ENCODE measurements at places on chromosomes 6 and 20. TPM values are rescaled to one million over a fixed set of nuclear protein-coding genes. Genes with fewer than 3 reads are reported as not detected.

DNA sequence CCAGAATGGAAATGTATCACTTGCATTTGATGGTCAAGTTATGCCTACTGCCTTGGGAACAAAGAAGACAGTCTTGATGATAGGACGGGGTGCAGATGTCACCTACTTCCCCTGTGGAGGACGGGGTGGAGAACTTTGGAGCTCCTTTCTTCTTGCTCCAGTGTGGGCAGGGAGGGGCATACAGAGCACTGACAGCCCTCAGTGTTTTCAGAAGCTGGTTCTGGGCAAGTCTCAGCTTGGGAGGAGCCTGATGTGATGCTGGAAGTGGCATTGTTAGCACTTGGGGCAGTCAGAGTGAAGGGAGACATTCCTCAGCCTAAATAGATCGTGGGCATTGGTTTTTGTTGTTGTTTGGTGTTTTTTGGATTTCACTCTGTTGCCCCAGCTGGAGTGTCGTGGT, 59.7 kb downstream of the SYNJ2 start:
- no peak for DNase-seq

- no peak for DNase-seq
Observed at GRCh38 chr6:27294409-27294808, 17.7 kb downstream of the POM121L2 start.

DNA sequence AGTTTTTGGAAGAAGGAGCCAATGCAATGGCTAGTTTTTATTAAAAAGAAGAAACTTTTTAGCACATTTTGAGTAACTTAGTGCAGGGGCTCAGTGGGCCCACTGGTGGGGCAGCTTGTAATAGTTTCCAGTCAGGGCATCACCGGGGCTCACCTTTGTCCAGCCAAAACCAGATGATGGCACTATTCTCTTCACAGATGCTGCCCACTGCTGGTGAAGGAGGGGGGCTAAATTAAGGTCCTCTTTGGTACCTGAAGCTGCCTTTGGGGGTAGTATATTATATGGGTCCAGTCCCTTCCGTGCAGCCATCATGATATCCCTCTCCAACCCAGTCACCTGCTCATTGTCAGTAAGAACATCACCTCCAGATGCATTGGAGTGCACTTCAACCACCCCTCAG, 182.9 kb downstream of the PDE7B start:
- DNase-seq, result no peak

DNA sequence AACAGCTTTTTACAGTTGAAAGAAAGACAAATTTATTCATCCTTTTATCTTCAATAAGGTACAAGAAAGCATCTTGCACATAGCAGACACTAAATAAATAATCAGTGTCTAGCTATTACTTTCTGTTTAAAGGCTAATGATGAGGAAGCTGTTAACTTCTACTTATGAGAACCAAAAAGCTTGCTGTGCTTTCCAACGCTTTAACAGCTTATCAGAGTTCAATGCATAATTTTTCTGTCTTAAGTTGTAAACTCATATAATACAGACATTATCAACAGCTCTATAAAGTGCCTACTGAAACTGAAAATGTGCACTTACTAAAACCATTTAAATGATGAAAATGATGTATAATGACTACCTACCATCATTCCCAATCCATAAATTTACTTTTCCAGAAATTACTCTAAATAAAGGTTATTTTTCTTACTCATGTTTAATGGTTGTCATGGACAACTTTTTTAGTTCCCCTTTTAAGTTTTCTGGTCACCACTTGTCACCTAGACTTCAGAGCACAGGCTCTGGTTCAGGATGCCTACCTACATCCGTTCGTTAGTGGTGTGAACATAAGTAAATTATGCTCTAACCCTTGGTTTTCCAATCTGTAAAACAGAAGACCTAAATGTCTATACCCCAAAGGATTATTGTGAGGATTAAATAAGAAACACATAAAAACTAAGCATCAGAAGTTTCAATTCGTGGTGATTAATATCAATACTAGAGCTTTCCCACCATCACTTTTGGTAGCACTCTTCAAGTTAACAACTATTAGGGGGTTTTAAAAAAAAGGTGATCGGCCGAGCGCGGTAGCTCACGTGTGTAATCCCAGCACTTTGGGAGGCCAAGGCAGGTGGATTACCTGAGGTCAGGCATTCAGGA, 8.0 kb downstream of the PNISR start:
- DNase-seq, result no peak

GRCh38 chr20:22207280-22207679, 377.1 kb downstream of the FOXA2 start:
- no peak for DNase-seq

- no peak for DNase-seq
Observed at GRCh38 chr20:5349448-5349847, 32.7 kb upstream of the PROKR2 start.

- no peak for DNase-seq
Observed at GRCh38 chr6:37657112-37657886, 40.4 kb downstream of the MDGA1 start.

- DNase-seq, result no peak
Observed at GRCh38 chr6:148578489-148578814, 168.4 kb upstream of the UST start.

GRCh38 chr6:10759312-10759839, 11.8 kb downstream of the TMEM14B start:
- no peak for DNase-seq

GRCh38 chr6:33073431-33073871, at the start of gene HLA-DPA1:
Gene HLA-DPA1 (minus strand): TSS chr6:33073649.
- peak; percentile 81 for DNase-seq

- DNase-seq, result no peak
Observed at GRCh38 chr20:32522776-32523612, 62.1 kb downstream of the NOL4L start.

GRCh38 chr20:25084626-25085187, 2.8 kb upstream of the VSX1 start:
- DNase-seq, result no peak

DNA sequence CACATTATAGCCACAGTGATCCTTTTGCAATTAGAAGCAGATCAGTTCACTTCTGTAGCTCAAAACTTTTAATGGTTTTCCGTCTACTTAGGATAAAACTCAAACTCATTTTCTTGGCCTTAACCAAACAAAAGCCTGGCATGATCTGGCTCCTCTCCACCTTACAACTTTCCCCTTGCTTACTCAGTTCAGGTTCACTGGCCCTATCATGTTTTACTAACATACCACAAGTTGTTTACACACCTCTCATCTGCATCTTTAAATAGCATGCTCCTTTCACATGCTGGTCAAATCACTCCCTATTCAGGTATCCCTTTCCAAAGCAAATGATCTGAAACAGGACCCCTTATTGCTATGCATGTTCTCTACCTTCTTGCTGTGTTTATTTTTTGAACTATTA, 191.4 kb upstream of the FAM83B start:
- DNase-seq, result no peak

DNA sequence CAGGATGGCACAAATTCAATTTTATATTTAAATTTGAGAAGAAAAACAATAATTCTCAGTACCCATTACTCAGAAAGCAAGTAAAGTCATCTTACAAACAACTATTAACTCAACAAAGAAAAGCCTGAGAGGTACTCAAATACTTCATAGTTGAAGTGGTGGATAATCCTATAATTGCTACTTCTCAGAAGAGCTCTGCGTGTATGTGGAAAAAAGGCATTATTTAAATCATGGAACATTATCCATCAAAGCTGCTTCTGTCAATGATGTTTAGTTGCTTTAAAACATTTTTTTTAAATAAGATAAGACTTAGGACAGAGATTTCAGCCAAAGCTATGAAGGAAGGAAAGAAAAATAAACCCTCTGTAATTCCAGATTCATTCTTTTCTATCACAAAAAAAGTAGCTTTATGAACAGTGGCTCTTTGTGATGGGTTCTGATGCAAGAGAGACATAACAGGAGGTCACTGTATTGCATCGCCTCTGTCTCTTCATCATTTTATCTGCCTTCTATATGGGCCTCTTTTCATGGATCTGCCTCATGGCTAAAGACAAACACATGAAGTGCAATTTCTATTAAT, 367.9 kb upstream of the SLC35B3 start:
- DNase-seq, result no peak

GRCh38 chr20:59730722-59731121, 126.4 kb downstream of the PHACTR3 start:
- no peak for DNase-seq

- DNase-seq, result no peak
Observed at GRCh38 chr6:95742767-95743289, 165.5 kb downstream of the MANEA start.

GRCh38 chr6:160426136-160426535, 78.0 kb downstream of the SLC22A3 start:
- DNase-seq, result no peak

- no peak for DNase-seq
Observed at GRCh38 chr6:163263196-163263595, 151.3 kb upstream of the QKI start.

- no peak for DNase-seq
Observed at GRCh38 chr20:61026173-61026572, 225.9 kb upstream of the CDH4 start.

GRCh38 chr20:6671829-6672228, 95.7 kb upstream of the BMP2 start:
- no peak for DNase-seq

GRCh38 chr20:7171911-7172310, 404.4 kb downstream of the BMP2 start:
- no peak for DNase-seq

- DNase-seq, result no peak
Observed at GRCh38 chr6:85127168-85127498, 322.8 kb upstream of the NT5E start.

- DNase-seq, result no peak
Observed at GRCh38 chr6:90290811-90291420, 5.7 kb downstream of the BACH2 start.

- peak; percentile 52 for DNase-seq
Observed at GRCh38 chr6:127737009-127737486, 160.1 kb downstream of the C6orf58 start.

DNA sequence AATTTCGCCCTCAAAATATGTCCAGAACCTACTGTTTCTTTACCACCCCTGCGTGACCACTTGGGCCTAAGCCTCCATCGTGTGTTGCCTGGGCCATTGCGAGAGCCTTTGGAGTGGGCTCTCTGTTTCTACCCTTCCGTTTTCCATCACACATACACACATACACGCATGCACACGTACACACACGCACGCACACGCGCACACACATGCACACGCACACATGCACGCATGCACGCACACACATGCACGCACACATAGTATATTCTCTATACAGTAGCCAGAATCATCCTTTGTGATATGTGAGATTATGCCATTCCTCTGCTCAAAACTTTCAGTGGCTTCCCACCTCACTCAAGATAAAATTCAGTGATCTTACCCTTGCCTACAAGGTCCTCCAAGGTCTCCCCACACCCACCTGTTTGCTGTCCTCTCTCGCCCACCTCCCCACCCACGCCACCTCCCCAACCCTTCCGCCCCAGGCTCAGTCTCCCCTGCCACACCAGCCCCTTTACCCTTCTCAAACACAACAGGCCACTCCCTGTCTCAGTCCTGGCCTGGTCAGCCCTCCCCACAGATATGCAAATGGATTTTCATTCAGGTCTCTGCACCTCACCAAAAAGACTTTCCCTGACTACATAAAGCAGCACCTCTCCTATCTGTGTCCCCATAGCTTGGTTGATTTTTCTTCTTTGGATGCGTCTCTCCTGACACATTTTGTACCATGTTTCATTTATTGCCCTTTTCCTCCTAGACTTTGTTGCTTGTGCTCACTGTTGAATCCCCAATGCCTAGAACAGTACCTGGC, 559.6 kb downstream of the CD83 start:
- DNase-seq, result no peak

GRCh38 chr6:130829333-130829910, 2.2 kb downstream of the SMLR1 start:
- no peak for DNase-seq

DNA sequence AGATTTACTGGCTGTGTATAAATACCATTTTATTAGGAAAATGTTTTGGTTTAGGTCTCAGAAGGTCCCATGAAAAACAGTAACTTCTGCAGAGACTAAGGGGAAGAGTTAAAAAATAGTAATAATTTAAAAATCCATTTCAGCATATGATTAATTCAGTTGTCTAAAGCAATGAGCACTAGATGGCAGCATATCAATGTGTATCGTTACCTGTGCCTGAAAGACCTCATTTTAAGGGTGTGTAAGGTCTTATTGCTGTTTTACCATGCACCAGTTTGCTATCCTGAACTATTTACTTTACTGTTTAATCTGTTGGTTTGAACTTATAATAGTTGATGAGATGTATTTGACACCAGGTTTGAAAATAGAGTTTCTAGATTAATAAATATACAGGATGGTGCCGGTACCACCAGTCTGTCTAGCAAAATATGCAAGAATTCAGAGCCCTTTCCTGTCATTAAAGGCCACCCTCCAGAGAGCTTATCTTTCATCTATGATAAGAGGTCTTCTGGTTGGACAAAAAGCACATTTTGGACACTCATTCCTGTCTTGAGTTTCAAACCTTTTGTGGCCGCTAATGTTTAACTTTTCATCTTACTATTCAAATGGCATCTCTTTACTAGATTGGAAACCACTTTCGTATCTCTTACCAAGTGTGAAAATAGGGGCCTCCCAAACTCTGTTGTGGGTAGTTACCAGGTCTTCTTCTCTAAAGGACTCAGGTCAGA, 8.9 kb upstream of the AHI1 start:
- DNase-seq, result no peak

GRCh38 chr20:32439132-32439829, 81.2 kb downstream of the ASXL1 start:
- DNase-seq, result peak; percentile 53

Gene DOK5
- total RNA-seq, result 4.4 TPM

Gene TFAP2B
- total RNA-seq, result not detected

Gene CST5
- total RNA-seq, result not detected

Gene KCNK5
- 30.8 TPM for total RNA-seq

Gene NR2E1
- not detected for total RNA-seq

Gene MROH8
- total RNA-seq, result 2.3 TPM

Gene SNRPB2
- total RNA-seq, result 99.6 TPM

Gene ANGPT4
- not detected for total RNA-seq

Gene EYA2
- not detected for total RNA-seq

Gene TOMM34
- total RNA-seq, result 31.2 TPM
